ENCODE measurements at places on chromosomes 1 and 21.

GRCh38 chr1:214380396-214380795, 99.4 kb downstream of the SMYD2 start:
- DNase-seq, result no peak

GRCh38 chr1:24351247-24351646, 32.1 kb downstream of the GRHL3 start:
- DNase-seq, result no peak

DNA sequence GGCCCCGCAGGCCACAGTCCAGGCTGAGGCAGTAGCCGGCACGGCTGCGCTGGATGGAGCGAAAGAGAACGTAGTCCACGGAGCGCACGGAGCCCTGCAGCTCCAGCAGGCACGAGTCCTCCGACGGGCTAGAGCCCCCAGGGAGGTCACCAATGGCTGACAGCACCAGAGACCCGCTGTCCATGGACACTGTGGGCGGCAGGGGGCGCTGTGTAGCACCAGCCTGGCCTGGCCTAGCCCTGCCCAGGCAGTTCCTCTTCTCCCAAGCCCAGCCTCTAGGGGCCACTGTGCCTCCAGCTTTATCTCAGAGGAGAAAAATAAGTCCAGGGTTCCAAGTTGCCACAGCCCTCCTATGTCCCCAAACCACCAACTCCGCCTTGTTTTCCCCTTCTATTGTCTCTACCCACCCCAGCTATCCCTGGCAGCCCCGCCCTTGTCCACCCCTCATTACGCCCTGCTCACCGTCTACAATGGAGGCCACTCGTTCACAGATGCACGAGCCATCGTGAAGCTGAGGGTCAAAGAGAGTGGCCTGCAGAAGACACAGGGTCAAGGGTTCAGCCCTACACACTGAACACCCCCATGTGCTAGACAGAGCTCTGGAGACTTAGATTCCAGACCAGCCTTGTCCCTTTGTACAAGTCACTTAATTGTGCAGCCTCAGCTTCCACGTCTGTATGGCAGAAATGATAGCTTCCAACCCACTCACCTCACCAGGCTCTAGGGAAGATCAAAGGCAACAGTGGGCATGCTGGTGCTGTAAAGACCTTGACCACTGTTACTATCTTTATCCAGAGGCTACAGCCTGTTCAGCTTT, 4.4 kb downstream of the ENTREP3 start:
- no peak for DNase-seq

GRCh38 chr21:36751383-36751782, 52.5 kb downstream of the SIM2 start:
- no peak for DNase-seq

DNA sequence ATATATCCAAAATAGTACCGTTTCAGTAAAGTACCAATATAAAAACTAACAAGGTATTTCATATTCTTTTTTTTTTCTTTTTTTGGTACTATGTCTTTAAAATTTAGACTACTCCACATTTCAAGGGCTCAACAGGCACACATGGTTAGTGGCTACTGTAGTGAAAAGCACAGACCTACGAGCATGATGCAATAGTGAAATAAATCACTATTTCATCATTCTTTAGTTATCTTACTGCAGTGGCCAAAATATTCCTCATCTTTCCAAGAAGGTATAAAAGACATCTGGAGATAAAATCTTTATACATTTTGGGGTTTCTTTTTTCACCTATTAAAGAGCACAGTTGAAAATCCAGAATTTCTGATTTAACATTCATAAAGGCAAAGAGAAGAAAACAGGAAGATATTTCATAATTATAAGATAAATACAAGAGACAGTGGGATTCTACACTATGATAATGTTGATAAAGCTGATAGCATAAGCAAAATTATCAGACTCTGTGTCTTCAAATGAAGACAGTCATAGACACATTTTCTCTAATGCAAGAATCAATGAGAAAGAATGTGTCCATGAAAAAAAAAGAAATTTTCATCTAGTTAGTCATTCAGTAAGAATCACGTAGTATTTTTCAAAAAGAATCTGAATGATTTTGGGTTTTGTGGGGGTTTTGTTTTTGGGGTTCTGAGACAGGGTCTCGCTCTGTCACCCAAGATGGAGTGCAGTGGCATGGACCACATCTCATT, 41.9 kb downstream of the CEP170 start:
- DNase-seq, result no peak

GRCh38 chr21:42319376-42319775, 4.2 kb upstream of the TFF3 start:
- DNase-seq, result no peak

Measured in H1 (cell line).